ENCODE measurements at places on chromosomes 16 and 17.

DNA sequence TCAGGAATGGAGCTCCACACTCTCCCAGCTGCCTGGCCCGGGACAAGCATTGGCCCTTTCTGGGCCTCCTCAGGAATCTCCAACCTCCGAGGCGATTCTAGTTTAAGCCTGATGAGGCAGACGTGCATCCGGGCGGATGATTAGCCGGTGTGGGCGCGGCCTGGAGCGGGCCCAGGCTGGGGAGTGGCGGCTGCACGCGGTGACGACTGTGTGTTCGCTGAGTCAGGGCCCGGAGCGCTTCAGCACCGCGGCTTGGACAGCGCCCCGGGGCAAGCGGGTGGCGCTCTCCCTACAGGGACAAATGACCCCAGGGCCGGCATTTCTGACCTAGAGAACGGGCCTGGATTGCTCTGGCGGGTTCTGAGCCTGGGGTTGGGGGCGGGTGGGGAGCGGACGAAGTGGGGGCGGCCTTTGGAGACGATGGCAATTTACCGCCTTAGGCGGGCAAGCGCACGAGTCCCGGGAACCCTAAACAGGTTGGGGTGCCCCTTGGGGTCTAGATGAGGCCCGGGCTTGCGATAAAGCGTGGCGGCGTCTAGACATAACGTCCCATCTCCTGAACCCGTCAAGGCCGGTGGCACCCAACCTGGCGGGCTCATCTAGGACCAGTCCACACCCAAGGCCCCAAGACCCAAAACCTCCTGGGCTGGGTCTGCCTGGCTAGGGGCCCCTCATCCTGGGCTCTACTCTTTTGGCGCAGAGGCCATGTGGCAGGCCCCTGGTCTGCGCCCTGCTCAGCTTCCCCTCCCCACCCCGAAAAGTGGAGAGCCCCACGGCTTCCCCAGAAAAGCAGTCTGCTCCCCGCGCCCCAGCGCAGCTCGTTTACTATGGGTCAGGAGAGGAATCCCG, 22.3 kb upstream of the ZNHIT3 start:
- no peak for DNase-seq

- DNase-seq = peak; percentile 39
Observed at GRCh38 chr17:29143894-29144293, 36.3 kb downstream of the MYO18A start.

GRCh38 chr16:58670946-58671583, 13.5 kb downstream of the SLC38A7 start:
- no peak for DNase-seq

- DNase-seq = no peak
Observed at GRCh38 chr16:30567991-30568638, 3.4 kb downstream of the ZNF688 start.

DNA sequence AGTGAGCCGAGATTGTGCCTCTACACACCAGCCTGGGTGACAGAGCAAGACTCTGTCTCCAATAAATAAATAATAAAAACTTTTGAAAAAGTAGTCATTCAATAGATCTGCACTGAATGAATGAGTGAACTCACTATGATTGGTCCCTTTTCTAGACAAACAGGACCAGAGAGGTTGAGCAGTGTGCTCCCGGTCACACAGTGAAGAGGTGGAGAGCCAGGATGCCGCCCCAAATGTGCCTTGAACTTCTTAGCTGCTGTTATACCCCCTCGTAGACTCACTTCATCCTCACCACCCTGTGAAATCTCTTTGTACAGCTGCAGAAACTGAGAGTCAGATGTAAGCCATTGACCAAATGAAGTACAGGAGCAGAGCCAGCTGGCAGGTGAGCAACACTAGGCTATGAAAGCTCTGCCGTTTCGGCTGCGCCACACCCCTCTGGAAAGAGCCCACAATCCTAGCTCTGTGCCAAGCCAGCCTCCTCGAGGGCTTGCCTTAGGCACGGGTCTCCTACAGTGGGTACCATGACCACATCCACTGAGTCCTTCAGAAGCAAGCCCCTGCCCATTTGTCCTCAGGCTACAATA, 7.8 kb upstream of the KIAA0513 start:
- DNase-seq = no peak

- peak; percentile 62 for DNase-seq
Observed at GRCh38 chr17:48174833-48175523, 67.4 kb downstream of the SNX11 start.

DNA sequence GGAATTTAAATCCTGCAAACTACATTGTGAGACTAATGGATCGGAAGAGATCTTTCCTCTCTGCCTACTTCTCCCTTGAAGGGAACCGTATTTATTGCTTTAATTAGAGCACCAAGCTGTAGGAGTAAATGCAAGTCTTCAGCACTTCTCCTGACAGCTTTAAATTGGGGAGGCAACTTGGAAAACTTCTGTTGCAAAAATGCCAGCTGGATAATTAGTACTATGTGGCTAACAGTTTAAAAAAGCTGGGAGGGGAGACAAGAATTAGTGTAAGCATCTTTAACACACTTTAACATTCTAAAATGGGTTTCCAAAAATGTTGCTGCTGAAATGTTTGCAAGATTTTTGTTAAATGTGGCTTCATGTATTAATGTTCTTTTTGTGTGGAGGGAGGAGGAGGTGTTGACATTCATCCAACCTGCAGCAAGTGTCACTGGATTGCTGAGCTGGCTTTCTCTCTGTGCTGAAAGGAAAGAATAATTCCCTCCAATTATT, 108.5 kb downstream of the PCTP start:
- no peak for DNase-seq

DNA sequence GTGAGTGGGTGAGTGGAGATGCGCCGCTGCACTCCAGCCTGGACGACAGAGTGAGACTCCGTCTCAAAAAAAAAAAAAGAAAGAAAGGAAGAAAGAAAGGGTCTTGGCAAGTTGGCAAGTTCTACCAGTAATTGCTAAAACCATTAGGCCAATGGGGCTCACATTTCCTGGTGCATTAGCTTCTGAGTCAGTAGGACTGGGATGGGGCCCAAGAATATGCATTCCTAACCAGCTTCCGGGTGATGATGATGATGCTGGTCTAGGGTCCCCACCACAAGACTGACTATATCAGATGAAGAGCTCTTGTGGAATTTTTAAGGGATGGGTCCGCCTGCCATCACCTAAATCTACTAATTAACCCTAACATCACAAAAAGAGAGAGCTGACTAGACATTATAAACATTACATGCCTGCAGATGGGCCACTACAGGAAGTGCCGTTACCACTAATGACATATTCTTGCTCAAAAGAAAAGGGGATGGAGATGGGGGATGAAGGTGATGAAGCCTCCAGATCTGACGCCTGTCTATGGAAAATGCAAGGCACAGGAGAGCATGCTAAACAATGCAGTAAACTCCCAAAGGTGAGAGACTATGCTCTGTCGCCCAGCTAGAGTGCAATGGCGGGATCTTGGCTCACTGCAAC, 13.1 kb downstream of the MYH11 start:
- DNase-seq = no peak

DNA sequence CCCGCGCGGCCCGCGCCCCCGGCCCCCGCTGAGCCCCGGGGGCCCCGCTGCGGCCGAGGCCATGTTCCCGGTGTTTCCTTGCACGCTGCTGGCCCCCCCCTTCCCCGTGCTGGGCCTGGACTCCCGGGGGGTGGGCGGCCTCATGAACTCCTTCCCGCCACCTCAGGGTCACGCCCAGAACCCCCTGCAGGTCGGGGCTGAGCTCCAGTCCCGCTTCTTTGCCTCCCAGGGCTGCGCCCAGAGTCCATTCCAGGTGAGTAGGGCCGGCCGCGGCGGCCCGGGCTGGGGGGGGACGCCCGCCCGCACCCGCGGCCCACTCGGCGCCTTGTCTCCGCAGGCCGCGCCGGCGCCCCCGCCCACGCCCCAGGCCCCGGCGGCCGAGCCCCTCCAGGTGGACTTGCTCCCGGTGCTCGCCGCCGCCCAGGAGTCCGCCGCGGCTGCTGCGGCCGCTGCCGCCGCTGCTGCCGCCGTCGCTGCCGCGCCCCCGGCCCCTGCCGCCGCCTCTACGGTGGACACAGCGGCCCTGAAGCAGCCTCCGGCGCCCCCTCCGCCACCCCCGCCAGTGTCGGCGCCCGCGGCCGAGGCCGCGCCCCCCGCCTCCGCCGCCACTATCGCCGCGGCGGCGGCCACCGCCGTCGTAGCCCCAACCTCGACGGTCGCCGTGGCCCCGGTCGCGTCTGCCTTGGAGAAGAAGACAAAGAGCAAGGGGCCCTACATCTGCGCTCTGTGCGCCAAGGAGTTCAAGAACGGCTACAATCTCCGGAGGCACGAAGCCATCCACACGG, 504 bp downstream of the MAZ start:
- peak; percentile 22 for DNase-seq

DNA sequence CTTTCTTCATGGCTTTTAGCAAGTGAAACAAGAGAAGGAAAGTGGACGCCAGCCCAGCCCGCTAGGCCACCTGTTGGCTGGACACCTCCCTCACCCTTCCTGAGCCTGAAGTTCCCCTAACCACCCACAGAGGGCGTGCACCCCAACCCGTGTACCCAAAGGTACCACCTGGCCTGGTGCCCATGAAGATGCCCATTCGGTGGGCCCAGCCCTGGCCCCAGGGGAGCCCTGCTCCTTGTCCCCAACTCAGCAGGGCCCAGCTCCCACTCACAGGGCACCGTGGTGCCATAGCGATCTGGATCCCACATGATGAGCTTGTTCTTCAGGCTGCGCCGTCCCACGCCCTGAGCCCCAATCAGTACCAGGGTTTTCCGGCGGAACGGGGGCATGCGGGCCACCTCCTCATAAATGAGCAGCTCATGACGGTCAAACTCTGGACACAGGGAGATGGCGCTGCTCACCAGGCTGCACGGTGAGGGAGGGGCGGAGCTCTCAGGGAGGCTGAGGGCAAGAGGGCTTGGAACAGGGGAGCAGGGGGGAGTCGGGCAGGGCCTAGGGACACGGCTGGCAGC, 26.8 kb downstream of the MPP2 start:
- DNase-seq = peak; percentile 43

DNA sequence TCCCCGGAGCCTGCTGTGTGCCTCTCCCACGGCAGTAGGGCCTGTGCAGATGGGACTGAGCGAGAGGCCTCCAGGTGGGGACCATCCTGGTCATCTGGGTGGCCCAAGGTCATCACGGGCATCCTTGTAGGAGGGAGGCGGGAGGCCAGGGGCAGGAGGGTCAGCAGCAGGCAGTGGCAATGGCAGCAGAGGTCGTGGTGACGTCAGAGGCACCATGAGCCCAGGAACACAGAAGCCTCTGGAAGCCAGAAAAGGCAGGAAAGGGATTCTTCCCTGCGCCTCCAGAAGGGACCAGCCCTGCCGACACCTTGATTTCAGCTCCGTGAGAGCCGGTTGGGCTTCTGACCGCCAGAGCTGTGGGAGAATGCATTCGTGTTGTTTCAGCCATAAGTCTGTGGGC, 190.3 kb downstream of the BANP start:
- DNase-seq = no peak

All from NCI-H526 (cell line).